ENCODE measurements at places on chromosomes 11 and 22.

DNA sequence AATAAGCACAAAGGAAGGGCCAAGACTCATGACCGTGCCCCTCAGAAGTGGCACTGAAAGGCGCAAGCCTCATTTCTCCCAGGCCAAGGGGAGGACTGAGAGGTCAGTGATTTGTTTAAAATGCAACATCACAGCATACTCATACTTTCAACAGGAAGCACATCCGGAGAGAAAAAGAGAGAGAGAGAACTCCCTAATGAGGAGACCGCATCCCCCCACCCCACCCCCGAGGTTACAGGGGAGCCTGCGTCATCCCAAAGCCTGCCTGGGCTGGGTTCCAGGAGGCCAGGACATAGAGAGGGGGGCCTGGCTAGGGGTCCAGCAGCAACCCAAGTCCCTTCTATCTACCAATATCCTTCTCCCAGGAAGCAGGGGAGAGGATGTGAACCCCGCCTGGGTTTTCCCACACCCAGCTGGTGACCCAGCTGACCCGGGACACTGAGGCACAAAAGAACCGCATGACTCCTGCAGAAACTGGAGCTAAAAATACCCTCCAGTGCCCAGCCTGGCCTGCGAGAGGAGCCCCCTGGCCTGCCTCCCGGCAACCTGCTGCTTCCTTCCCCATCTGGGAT is 3.8 kb downstream of the CSNK1E start:
- DNase-seq = no peak

GRCh38 chr22:31609716-31610115 is 52.3 kb downstream of the PISD start:
- no peak for DNase-seq

GRCh38 chr11:11211888-11212287 is 141.2 kb downstream of the CSNK2A3 start:
- DNase-seq = no peak

GRCh38 chr11:64223001-64223651 is 2.9 kb downstream of the TRPT1 start:
- DNase-seq = no peak

GRCh38 chr11:86292912-86293616 is 9.0 kb upstream of the HIKESHI start:
- DNase-seq = peak; percentile 3

- DNase-seq = no peak
These were observed 18.4 kb upstream of the TAB1 start for GRCh38 chr22:39381009-39381755.

- no peak for DNase-seq
These were observed 872.8 kb downstream of the BRD1 start for GRCh38 chr22:48954781-48955311.

DNA sequence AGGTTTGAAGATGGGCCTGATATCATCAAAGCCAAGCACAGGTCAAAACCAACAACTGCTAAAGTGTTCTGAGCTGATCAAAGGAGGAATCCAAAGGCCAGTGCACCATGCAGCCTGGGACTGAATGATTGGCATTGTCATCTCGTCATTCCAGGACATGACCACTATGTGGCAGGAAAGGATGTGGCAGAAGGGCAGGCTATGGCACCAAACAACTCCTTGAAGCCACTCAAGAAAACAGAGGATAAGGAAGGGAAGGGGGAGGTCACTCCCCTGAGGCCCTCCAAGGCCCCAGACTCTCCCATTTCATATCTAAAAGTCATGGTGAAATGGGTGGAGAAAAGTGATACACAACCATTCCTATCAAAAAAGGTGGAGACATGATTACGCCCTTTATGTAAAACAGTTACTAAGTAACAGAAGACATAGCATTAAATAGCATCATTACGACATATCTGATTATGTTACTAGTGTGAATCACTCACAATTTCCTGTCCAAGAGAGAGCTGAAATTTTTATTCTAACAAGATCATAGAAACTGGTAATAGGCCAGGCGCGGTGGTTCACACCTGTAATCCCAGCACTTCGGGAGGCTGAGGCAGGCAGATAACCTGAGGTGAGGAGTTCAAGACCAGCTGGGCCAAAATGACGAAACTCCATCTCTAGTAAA is 49.3 kb downstream of the AHNAK start:
- DNase-seq = no peak

DNA sequence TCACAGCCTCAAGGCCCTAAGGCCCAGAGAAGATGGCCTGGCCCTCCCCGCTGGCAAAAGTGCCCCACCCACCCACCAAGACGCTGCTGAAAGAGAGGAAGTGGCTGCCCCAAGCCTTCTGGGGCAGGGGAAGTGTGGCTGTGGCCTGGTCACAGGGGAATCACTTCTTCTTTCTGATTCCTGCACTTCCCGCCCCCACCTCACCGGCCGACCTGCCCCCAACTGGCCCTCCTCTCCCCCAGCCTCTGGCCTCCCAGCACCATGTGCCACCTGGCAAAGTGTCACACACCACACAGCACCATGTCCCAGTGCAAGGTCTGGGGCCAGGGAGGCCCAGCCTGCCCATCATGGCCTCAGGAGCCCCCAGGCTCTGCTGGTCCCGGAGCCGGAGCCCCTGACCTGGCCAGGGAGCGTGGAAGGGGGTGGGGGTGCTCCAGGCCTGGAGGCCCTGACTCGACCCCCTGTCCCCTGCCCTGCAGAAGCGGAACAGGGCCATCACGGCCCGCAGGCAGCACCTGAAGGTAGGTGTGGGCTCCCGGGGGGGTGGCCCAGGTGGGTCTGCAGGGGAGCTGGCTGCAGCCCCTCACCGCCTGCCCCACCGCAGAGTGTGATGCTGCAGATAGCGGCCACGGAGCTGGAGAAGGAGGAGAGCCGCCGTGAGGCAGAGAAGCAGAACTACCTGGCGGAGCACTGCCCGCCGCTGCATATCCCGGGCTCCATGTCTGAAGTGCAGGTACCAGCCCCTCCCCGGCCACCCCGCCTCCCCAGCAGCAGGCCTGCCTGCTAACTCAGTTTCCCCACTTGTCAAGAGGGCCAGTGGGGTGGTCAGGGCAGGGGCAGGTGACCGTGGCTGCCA is 1.4 kb downstream of the TNNI2 start:
- DNase-seq = no peak

DNA sequence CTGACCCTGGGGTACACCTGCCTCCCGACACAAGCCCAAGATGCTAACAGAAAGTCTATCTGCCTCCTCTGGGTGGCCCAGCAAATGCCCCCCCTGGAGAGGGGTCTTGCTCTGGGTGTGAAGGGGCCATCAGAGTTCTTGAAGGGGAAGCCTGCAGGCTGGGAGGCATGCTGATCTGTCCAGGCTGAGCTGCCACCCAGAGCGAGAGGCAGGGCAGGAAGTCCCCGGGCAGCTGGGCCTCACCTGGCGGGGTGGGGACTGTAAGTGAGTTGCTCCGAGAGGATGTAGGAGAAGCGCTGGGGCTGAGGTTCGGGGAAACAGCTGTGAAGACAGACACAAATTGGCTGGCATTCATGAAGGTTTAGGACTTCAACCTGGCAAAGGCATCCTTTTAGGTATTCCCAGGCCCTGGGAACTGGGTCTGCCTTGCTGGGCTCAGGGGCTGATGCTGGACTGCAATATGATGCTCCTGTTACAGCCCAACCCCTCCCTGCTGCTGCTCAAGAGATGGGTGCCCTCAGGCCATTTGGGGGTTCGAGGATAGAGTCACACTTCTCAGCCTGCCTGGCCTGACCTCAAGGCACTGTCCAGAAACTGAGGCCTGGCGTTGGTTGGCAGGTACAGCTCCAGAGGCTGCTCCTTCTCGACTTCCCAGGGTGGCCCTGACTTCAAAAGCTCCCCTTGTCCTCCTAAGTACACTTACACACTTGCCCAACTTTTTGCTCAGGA is 60.2 kb upstream of the LYVE1 start:
- no peak for DNase-seq

Data from stimulated activated CD8-positive, alpha-beta memory T cell treated with anti-CD3 and anti-CD28 coated beads, Interleukin-7, amount 100 ng/mL, for 4 hours (primary cell).